ENCODE measurements at places on chromosomes 4 and X. TPM values are rescaled to one million over a fixed set of nuclear protein-coding genes. Genes with fewer than 3 reads are reported as not detected.

The SSX1 gene
- not detected for total RNA-seq

The STK26 gene
- total RNA-seq = 2.0 TPM

The GPRASP2 gene
- total RNA-seq = 24.5 TPM

The CT45A2 gene
- total RNA-seq = not detected

The SLC9A7 gene
- total RNA-seq = 21.2 TPM

The ERVMER34-1 gene
- not detected for total RNA-seq

The WDR17 gene
- 1.4 TPM for total RNA-seq

The CLCN5 gene
- 5.5 TPM for total RNA-seq

The PCDH10 gene
- 0.79 TPM for total RNA-seq

The RAB40AL gene
- 0.09 TPM for total RNA-seq

The PNMA5 gene
- total RNA-seq = not detected

The PNPLA4 gene
- total RNA-seq = 14.3 TPM

The CT45A5 gene
- not detected for total RNA-seq

The TMPRSS11F gene
- total RNA-seq = not detected

The GAGE12J gene
- total RNA-seq = not detected

The CTAG1B gene
- not detected for total RNA-seq

The DUX4 gene
- not detected for total RNA-seq

The TEC gene
- 0.79 TPM for total RNA-seq

The ANOS1 gene
- total RNA-seq = not detected

The YY2 gene
- total RNA-seq = 1.4 TPM

The SPANXA1 gene
- total RNA-seq = not detected

The TRO gene
- 17.3 TPM for total RNA-seq

The MAOA gene
- total RNA-seq = 7.0 TPM

The SHROOM2 gene
- under 0.01 TPM for total RNA-seq

The VEGFD gene
- total RNA-seq = 3.2 TPM

The C4orf50 gene
- not detected for total RNA-seq

The FAM241A gene
- total RNA-seq = 0.69 TPM

The CAPN6 gene
- total RNA-seq = not detected

The IQSEC2 gene
- 7.7 TPM for total RNA-seq

The IL13RA1 gene
- total RNA-seq = 22.2 TPM

The NXF2 gene
- total RNA-seq = not detected

The ADH7 gene
- total RNA-seq = not detected

The INTS12 gene
- 12.1 TPM for total RNA-seq

The BANK1 gene
- 0.32 TPM for total RNA-seq

The DUSP9 gene
- total RNA-seq = not detected

The TLR8 gene
- not detected for total RNA-seq

The PPEF2 gene
- total RNA-seq = not detected

The HHIP gene
- total RNA-seq = 0.16 TPM

The USP17L5 gene
- not detected for total RNA-seq

The SEPTIN6 gene
- total RNA-seq = 9.3 TPM

The SLC10A6 gene
- total RNA-seq = 0.47 TPM

The XPNPEP2 gene
- 4.8 TPM for total RNA-seq

The VGLL1 gene
- total RNA-seq = not detected

The ZNF732 gene
- total RNA-seq = 0.09 TPM

The TMEM150C gene
- total RNA-seq = under 0.01 TPM

The CXCL5 gene
- total RNA-seq = 0.17 TPM
